ENCODE measurements at places on chromosomes 11 and 22. TPM values are rescaled to one million over a fixed set of nuclear protein-coding genes. Genes with fewer than 3 reads are reported as not detected.

DRD2 gene
- total RNA-seq = not detected

ZNF280B gene
- 1.9 TPM for total RNA-seq

LMNTD2 gene
- 6.0 TPM for total RNA-seq

APOA4 gene
- total RNA-seq = not detected

GAB4 gene
- not detected for total RNA-seq

HSPB2 gene
- not detected for total RNA-seq

EMID1 gene
- not detected for total RNA-seq

SMTNL1 gene
- not detected for total RNA-seq

USP2 gene
- total RNA-seq = 1.7 TPM

SLC17A6 gene
- not detected for total RNA-seq

LRRC56 gene
- 5.7 TPM for total RNA-seq

GGTLC2 gene
- total RNA-seq = not detected

DNA sequence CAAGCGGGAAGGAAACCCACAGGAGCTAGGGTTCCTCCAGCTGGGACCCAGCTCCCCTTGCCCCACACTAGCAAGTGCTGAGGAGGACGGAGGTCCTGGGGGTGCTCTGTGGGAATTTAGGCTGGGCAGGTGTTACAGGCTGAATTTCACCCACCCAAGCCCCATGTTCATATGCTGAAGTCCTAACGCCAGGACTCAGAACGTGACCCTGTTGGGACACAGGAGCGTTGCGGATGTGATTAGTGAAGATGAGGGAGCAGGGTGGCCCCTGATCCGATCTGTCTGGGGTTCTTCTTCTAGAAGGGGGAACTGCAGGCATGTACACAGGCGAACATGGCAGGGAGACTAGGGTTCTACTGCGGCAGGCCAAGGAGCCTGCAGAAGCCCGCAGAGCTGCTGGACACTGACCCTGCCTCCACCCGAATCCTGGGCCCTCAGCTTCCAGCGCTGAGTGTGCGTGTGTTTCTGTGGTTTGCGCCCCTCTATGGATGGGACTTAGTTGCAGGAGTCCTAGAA lies 103.4 kb upstream of the FGF3 start:
- H3K27ac ChIP-seq = no peak overlapping the region
- no peak for DNase-seq
- H3K4me1 ChIP-seq = peaks cover 15% of the 10 kb centered on the region
- no peak overlapping the region for H3K4me3 ChIP-seq
- H3K36me3 ChIP-seq = peaks cover 11% of the 10 kb centered on the region

GRCh38 chr11:72863916-72864315 lies 49.7 kb downstream of the ATG16L2 start:
- no peak overlapping the region for H3K4me3 ChIP-seq
- DNase-seq = no peak
- no peaks in the 10 kb centered on the region for H3K27me3 ChIP-seq
- peak overlapping the region; percentile 14 for H3K27ac ChIP-seq

GRCh38 chr11:131943295-131943694 lies 572.9 kb downstream of the NTM start:
- DNase-seq = no peak
- no peaks in the 10 kb centered on the region for H3K36me3 ChIP-seq
- H3K4me3 ChIP-seq = no peak overlapping the region

DNA sequence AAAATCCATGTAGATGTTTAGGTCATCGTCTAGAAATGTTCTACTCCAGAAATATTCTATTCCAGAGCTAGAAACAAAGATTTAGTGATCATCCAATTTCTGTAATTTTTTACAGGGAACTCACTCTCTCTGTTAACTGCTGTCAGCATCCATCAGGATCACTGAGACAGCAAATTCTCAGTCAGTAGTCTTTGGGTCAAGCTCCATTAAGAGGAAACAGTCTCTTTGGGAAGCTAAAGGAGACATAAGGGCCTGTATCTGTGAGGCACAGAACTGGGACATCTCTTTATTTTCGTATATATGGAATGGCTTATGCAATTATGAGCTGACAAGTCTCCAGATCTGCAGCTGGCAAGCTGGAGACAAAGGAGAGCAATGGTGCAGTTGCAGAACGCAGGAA lies 48.3 kb downstream of the PIK3C2A start:
- peaks cover 8% of the 10 kb centered on the region for H3K36me3 ChIP-seq
- no peaks in the 10 kb centered on the region for H3K27me3 ChIP-seq
- no peak for DNase-seq

- H3K4me1 ChIP-seq = peaks cover 58% of the 10 kb centered on the region
- no peaks in the 10 kb centered on the region for H3K27me3 ChIP-seq
- no peak for DNase-seq
- H3K27ac ChIP-seq = peak overlapping the region; percentile 41
- peak overlapping the region; percentile 96 for H3K4me3 ChIP-seq
These were observed 2.0 kb downstream of the CLCF1 start for GRCh38 chr11:67371189-67371910.

DNA sequence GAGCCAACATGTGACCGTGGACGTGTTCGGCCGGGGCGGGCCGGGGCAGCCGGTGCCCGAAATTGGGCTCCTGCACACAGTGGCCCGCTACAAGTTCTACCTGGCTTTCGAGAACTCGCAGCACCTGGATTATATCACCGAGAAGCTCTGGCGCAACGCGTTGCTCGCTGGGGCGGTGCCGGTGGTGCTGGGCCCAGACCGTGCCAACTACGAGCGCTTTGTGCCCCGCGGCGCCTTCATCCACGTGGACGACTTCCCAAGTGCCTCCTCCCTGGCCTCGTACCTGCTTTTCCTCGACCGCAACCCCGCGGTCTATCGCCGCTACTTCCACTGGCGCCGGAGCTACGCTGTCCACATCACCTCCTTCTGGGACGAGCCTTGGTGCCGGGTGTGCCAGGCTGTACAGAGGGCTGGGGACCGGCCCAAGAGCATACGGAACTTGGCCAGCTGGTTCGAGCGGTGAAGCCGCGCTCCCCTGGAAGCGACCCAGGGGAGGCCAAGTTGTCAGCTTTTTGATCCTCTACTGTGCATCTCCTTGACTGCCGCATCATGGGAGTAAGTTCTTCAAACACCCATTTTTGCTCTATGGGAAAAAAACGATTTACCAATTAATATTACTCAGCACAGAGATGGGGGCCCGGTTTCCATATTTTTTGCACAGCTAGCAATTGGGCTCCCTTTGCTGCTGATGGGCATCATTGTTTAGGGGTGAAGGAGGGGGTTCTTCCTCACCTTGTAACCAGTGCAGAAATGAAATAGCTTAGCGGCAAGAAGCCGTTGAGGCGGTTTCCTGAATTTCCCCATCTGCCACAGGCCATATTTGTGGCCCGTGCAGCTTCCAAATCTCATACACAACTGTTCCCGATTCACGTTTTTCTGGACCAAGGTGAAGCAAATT lies 1.8 kb downstream of the FUT4 start:
- H3K36me3 ChIP-seq = peaks cover 3% of the 10 kb centered on the region
- H3K27ac ChIP-seq = peak overlapping the region; percentile 49
- peaks cover 28% of the 10 kb centered on the region for H3K4me1 ChIP-seq
- no peak for DNase-seq
- H3K27me3 ChIP-seq = no peaks in the 10 kb centered on the region
- peak overlapping the region; percentile 99 for H3K4me3 ChIP-seq

DNA sequence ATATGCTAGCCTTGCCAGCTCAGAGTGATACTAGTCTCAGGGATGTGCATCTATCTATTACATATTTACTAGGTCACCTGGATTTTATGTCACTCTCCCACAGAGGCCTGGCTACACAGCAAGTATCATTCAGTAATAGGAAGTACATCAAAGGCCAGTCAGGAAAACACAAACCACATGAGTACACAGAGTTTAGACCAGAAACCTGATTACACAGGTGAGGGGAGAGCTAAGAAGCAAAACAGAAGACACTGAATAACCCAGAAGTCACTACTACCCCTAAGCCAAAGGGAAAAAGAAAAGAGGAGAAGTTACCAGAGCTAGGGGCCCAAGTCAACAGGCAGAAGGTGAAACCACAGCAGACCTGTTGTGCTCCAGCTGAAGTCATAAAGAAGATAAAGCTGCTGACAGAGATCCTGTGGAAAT lies 13.3 kb downstream of the LPXN start:
- H3K36me3 ChIP-seq = peaks cover 8% of the 10 kb centered on the region
- no peaks in the 10 kb centered on the region for H3K27me3 ChIP-seq
- H3K4me3 ChIP-seq = peak overlapping the region; percentile 89
- no peak for DNase-seq
- peaks cover 40% of the 10 kb centered on the region for H3K4me1 ChIP-seq
- peak overlapping the region; percentile 95 for H3K27ac ChIP-seq

GRCh38 chr11:64237484-64237951 lies 3.1 kb downstream of the VEGFB start:
- peaks cover 2% of the 10 kb centered on the region for H3K36me3 ChIP-seq
- DNase-seq = no peak
- no peaks in the 10 kb centered on the region for H3K27me3 ChIP-seq
- H3K4me3 ChIP-seq = peak overlapping the region; percentile 77
- peaks cover 23% of the 10 kb centered on the region for H3K4me1 ChIP-seq
- H3K27ac ChIP-seq = peak overlapping the region; percentile 98

- H3K4me3 ChIP-seq = peak overlapping the region; percentile 97
- H3K4me1 ChIP-seq = peaks cover 27% of the 10 kb centered on the region
- H3K36me3 ChIP-seq = peaks cover 2% of the 10 kb centered on the region
These were observed 23.2 kb upstream of the BIRC3 start for GRCh38 chr11:102293873-102294601.

DNA sequence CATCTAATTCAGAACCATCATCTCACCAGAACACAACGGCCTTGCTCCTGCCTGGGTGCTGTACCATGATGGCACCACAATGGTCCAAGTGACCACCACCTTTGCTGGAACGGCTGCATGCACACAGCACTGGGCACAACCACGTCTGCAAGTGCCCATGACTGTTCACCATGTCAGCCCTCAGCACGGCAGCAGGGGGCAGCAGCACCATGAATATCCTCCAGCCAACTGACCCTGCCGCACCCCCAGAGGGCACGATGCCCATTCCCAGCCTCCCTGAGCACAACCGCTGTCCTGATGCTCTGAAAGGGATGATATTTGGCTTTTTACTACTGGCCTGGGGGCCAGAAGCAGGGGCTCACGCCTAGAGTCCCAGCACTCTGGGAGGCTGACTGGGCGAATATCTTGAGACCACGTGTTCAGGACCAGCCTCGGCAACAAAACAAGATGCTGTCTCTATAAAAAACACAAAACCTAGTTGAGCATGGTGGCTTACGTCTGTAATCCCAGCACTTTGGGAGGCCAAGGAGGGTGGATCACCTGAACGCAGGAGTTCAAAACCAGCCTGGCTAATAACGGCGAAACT lies 25.7 kb downstream of the DRD4 start:
- peaks cover 7% of the 10 kb centered on the region for H3K4me1 ChIP-seq
- DNase-seq = no peak
- no peak overlapping the region for H3K4me3 ChIP-seq
- H3K27ac ChIP-seq = no peak overlapping the region
- no peaks in the 10 kb centered on the region for H3K36me3 ChIP-seq

DNA sequence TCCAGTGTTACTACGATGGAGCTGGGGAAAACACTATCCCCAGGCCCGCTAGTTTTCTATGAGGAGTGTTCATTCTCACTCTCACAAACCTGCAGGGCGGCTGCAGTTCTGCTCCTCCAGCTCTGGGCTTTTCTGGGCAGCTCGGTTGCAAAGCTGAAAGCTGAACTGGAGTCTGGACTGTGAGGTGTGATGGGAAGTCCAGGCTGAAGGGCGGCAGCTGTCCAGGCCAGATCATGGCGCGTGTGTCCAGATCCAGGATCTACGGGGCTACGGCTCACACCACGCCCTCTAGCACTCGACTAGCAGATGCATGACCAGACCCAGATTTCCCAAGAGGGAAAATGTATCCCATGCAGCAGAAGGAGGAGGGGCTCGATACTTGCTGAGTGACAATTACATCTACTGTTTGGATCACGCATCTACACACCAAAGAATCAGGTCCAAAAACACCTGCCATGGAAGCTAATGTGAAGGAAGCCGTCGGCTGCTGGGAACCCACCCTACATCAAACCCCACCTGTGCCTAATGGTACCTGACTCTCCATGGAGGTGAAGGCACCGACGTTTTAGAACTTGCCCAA lies 555.0 kb downstream of the BRD1 start:
- H3K36me3 ChIP-seq = no peaks in the 10 kb centered on the region
- H3K4me1 ChIP-seq = no peaks in the 10 kb centered on the region
- H3K27me3 ChIP-seq = peaks cover 62% of the 10 kb centered on the region
- H3K4me3 ChIP-seq = no peak overlapping the region

- no peak for DNase-seq
- peak overlapping the region; percentile 98 for H3K4me3 ChIP-seq
- H3K4me1 ChIP-seq = peaks cover 29% of the 10 kb centered on the region
- peaks cover 8% of the 10 kb centered on the region for H3K27me3 ChIP-seq
- peaks cover 6% of the 10 kb centered on the region for H3K36me3 ChIP-seq
- H3K27ac ChIP-seq = peak overlapping the region; percentile 87
These were observed 666 bp downstream of the MSANTD4 start for GRCh38 chr11:106021181-106021966.

GRCh38 chr11:2166091-2166851 lies 5.3 kb upstream of the INS start:
- H3K4me3 ChIP-seq = no peak overlapping the region
- no peak for DNase-seq
- H3K27ac ChIP-seq = no peak overlapping the region
- H3K36me3 ChIP-seq = no peaks in the 10 kb centered on the region
- H3K27me3 ChIP-seq = no peaks in the 10 kb centered on the region

DNA sequence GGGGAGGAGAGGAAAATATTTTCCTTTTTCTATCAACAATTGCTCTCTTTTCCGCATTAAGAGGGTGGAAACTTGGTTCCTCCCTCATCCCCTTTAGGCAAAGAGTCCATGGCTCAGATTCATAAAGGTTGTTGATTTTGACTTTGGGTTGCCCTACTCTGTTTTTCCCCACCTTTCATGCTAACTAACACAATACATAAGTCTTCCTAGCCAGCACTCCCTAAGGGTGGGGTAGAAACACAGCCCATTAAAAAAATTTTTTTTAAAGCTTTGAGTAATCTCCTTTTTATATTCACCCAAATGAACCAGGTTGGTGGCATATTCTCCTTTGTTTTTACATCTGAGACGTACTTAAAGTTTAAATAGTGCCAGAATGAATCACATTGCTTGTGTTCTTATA lies 20.0 kb upstream of the LIN7C start:
- no peaks in the 10 kb centered on the region for H3K4me1 ChIP-seq
- no peaks in the 10 kb centered on the region for H3K27me3 ChIP-seq
- no peak overlapping the region for H3K27ac ChIP-seq
- H3K36me3 ChIP-seq = peaks cover 2% of the 10 kb centered on the region
